Amygdala (tissue), 56 donors: ENCODE measurements at places on chromosomes 6 and 20.

DNA sequence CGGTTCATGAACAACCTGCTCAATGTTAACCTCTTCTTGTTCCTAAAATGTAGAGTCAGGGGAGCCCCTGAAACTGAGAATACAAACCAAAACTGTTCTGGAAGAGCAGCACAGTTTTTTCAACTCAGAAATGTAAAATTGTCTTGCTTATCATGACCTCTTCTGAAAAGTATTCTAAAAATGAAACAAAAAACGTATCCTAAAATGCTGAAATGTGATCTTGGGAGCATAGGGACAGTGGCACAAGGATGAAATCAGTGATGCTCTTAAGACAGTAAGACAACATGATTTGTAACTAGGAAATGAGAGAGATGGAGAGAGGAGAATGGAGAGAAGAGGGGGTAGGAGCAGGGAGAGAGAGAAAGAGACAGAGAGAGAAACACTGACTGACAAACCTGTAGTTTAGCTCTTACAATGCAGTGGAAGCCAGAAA, 27.5 kb downstream of the NCOA7 start:
- DNase-seq, result no peak

GRCh38 chr6:167997642-167998041, at the start of gene KIF25:
Gene KIF25 (plus strand): TSS chr6:167997671. CDS start chr6:168029586, 31,915 bp downstream.
- DNase-seq, result no peak

DNA sequence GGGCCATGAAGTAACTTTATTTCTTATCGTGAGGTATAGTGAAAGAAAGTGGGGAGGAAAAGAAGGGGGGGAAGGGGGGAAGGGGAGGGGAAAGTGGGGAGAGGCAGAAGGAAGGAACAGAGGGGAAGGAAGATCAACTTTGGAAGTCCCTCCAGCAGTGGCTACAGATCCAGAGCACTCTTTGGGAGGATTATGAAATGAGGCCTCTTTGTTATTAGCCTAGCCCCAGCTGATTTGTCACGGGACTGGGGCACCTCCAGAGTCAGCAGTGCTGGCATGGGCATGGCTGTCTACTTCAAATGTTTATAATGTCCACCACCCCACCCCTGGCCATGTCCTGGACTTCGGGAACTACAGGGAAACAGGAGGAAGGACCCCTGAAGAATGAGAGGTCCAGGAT, 7.6 kb downstream of the MOCS1 start:
- DNase-seq, result no peak

GRCh38 chr6:21679761-21680265, 86.3 kb downstream of the SOX4 start:
- DNase-seq, result no peak

DNA sequence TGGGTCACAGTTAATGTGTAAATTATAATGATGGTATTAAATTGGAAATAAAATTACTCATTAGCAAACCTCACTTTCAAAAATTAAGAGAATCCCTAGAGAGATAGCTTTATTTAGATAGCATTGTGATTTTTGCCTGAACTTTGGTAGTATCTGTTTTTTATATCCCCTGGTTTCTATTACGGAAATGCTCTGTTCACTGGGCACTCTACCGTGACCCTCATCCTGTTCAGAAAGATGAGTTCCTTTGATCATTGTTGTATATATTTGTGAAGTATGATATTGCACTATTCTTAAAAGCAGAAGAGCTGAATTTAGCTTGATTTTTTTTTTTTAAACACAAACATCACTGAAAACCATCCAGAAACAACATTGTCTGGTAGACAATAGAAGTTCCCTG, 1143.8 kb upstream of the MAP3K7 start:
- no peak for DNase-seq

- DNase-seq, result no peak
Observed at GRCh38 chr20:4728120-4728760, 6.5 kb downstream of the PRND start.

DNA sequence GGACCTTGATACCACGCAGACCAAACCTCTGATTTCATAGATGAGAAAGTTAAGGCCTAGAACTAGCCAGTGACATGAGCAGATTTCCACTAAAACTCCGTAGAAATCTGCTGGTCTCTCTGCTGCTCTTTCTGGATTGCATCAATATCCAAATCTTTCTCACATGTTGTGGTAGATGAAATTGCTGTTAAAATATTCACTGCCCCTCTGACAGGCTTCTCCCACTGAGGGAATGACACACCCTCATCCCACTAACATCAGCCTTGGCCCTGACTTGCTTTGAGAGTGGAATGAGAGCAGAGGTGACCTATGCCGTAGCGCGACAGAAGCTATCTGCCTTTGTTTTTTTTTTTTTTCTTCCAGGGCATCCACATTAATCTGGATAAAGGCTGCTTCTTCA, 20.4 kb upstream of the EXOC2 start:
- no peak for DNase-seq

- no peak for DNase-seq
Observed at GRCh38 chr6:143539106-143539505, 27.6 kb upstream of the FUCA2 start.

DNA sequence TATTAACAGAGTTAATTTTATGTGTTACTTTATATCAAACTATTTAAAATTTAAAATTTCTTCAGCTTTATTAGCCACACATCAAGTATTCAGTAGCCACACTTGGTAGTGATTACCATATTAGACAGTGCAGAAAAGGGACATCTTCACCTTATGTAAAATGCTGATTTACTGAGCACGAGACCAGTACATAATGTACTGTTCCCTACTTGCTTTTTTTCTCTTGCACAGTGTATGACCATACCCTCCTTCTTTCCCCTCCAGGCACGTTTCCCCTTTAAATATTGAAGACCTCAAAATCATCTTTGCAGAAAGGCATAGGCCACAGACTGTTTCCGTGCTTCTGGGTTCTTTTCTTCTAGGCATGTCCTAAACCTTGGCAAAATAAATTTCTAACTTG, 17.9 kb downstream of the DSTN start:
- DNase-seq, result no peak

DNA sequence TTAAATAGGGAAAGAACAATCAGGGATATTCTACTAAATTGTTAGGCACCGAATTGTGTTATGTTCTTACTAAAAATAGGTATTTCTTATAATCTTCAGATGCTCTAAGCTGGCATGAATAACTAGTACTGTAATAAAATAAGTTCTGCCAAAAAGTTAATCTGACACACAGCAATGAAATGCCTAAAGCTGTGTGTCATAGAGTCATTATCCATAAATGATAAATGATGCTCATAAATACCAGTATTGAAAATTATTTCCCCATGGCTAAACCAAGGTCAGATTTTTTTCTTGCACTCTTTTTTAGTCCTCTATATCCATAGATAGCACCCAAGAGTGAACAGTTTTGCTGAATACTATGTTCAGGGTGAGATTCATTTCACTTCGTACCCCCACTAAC, 11.7 kb upstream of the PRIM2 start:
- DNase-seq, result no peak

- no peak for DNase-seq
Observed at GRCh38 chr6:109896341-109896740, 81.8 kb upstream of the GPR6 start.

DNA sequence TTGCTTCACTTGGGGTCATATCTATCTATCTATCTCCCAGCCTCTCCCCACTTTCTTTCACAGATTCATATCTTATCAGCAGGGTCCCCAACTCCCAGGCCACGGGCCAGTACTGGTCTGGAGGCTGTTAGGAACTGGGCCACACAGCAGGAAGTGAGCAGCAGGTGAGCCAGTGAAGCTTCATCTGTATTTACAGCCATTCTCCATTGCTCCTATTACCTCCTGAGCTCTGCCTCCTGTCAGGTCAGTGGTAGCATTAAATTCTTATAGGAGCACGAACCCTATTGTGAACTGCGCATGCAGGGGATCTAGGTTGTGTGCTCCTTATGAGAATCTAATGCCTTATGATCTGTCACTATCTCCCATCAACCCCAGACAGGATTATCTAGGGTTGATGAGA, 14.8 kb upstream of the TAB2 start:
- DNase-seq, result no peak

DNA sequence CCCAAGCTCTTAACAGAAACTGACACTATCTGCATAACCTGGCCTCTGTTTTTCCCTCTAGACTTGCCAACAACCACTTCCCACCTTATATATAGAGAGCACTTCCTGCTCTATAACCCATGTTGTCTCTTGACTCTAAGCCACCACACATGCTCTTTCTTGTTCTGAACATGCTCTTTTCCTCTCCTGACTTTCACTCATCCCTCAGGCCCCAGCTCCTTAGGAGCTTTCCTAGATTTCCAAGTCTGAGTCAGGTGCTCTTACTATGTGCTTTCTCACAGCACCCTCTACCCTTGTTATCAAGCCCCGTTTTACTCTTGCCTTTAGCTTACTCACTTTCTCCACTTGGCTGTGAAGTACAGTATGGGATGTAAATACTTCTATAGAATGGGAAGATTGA, 143.9 kb upstream of the EYA4 start:
- DNase-seq, result no peak

DNA sequence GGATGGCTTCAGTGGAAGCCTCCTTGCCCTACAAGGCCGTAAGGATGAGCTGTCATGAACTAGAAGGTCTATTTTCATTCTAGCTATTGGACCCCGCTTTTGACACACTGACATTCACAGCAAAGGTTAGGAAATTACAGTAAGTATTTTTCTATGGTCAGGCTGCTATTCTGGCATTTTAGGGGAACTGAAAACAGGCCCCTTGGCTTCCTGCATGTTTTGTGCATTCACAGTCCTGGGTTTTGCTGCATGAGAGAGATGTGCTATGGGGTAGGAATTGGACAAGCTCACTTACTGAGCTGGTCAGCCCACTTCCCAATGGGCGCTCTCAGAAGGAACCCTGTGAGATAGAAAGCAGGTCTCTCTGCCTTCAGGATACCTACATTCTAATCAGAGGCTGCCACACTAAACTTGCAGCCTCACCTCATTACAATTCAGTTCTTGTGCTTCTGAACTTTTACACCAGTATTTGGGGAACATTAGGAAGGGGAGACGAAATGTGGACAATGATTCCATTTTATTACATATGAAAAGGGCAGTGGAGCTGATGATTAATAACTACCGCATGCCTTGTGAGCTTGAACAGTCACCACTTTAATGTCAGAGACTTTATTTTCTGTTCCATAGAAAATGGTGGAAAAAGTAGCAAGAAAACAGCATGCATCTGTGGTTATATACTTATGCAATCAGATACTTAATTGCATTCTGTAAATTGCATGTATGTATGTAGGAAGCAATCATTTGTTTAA, 86.6 kb upstream of the TAB2 start:
- no peak for DNase-seq

GRCh38 chr20:59314997-59315396, 14.6 kb downstream of the EDN3 start:
- DNase-seq, result no peak

- no peak for DNase-seq
Observed at GRCh38 chr6:138605958-138606357, 106.7 kb upstream of the NHSL1 start.

GRCh38 chr6:128641703-128642102, 121.3 kb upstream of the PTPRK start:
- DNase-seq, result no peak

DNA sequence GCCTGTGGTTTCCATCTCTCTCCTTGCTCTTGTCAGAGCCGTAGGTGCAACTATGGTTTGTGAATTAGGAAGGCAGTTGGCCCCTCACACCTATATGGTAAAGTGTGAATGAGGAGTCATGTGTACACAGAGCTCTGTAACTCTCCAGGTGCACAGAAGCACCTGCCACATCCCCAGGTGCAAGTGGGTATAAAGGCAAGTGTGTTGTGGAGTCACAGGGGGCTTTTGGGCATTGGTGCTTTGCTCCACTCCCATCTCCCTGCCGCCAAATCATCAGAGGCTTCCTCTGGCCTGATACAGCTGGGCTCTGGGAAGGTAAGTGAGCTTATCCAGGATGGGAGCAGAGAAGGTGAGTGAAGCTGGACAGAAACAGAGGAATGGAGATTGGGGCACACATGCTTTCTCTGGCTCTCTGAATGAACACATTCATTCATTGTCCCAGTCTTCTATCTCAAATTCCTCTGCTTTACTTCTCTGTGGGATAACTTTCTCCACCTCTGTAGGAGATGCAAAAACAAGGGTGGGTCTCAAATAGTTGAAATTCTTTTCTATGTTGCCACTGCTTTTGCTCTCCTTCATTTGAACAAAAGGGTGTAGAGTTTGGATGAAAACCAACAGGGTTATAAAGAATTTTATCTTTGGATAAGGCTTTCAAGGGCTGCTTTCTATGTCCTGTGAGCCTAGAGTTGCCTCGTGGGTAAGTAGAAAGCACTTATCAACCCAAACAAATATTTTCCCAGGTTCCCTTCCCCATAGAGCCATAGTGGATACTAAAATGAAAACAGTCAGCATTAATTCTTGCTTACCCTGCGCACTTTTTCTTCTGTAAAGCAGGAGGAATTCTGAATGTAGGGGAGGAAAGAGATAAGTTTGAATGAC, 45.0 kb upstream of the RIPOR2 start:
- DNase-seq, result no peak

DNA sequence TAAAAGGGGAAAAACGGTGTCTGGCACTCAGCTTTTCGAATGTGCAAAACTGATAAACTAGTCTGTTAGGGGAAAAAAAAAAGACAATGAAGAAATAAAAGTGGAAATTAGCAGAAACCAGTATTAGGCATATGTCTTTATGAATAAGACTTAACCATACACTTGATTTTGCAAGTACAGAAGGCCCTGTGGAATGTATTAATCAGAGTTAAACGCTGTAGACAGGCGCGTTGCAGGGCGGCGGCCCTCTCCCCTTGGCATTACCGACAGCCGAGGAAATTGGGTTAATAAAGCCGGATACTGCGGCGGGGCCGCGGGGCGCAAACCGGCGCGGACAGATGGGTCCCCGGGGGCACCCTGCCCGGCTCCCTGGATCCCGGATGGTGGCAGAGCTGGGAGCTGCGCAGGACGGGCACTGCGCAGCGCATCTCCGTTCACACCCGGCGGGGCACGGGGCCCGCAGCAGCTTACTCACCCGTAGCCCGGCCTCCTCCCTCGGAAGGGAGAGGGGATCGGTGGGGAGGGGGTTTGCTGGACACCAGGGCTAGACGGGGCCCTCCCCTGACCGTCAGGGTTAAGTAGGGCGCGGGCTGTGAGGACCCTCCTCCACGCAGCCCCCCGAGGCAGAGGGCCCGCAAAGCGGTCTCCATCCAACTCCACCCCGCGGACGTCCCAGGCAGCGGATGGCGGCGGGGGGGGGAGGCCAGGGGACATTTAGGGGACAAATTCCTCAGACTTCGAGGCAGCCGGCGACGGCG, 2.0 kb downstream of the BHLHE23 start:
- DNase-seq, result no peak

DNA sequence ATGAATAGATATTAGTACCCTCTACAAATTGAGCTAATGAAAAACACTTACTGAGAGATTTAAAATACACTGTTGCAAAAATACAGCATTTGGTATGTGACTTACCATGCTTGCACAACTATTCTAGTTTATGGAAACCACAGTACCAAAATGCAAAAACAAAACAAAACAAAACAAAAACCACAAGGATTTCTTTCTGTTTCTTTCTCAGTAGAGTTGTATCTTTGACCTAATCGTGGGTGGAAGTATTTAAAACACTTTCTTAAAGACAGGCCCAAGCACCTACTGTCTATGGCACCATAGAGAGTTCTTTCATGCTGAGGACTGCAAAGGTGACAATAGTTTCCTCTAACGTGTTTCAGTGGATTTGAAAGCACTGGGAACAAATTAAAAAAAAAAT, 95.3 kb upstream of the C6orf118 start:
- DNase-seq, result no peak
